ENCODE measurements at places on chromosomes 5 and 9.

GRCh38 chr5:5103245-5103644 lies 36.9 kb upstream of the ADAMTS16 start:
- DNase-seq = no peak

- no peak for DNase-seq
Measured at GRCh38 chr9:69674716-69675438, 2.7 kb upstream of the APBA1 start.

DNA sequence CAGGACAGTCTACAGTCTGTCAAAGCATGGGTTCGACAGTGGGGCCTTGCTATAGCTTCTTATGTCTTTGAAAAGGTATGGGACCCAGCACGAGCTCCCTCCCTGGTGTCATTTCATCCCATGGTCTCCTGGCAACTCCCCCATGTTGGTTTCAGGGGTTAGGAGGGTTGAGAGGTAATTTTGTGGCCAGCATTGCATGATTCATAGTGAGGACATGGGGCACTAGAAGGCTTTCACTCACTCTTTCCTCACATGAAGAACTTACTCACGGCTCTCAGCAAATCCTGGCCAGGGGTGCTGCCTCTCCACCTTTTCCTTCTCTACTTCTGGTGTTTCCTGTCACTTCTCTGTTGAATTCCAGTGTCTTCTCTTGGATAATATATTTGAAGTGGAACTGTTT lies 134.7 kb upstream of the TNPO1 start:
- no peak for DNase-seq

DNA sequence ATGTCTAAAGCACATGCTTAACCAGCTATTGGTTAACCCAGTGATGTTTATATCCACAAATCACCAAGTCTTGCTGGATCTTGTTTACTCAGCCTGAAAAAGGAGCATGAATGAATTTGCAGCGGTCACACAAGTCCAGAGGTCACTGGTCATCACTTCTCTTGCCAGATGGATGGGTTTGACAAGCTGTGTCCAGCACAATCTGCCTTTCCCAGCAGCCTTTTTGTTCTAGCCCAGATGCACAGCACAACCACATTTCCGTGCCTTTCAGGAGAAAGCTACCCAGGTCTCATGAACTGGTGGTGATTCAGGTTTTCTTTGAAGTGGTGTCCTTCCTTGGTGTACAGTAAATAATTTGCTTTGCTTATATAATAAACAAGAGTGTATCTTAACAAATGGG lies 32.1 kb downstream of the TMEM252 start:
- DNase-seq = no peak

DNA sequence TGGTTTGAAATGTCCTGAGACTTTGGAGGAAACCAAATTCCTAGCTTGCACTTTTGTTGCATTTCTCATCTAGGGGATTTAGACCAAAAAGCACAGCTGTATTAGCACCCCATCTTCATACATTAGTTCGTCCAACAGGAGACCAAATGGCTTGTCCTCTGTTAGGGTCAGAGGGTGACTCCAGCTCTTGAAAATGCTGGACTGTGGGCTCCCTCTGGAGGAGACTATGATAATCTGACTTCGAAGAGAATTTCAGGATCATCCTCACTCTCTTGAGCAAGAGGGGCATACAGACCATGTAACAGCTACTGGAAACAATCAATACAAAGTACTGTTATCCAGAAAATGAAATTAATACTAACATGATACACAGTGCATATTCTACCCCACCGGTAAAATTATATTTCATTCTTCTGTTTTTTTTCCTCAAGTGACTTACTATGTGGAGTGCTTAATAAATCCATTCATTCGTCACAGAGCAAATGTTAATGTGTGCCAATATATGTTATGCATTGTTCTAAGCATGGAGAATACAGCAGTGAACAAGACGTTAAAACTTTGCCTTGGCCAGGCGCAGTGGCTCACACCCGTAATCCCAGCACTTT lies 63.7 kb upstream of the PPP2CA start:
- peak; percentile 55 for DNase-seq

DNA sequence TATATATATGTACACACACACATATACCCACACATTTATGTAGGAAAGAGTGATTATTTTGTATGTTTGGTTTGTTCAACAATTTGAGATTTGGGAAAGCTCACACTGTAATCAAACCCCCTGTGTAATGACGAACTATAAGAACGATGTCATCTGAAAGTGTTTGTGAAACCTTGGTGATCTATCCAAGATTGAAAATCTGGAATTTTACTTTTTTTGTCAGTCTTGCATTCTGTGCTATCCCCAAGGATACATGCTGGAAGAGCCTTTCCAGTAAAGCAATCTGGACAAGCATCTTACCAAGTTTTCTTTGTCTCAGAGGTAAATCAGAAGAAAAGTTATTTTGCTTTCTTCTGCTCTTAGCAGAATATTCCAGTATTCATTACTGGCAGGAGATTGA lies 23.3 kb downstream of the SGCD start:
- no peak for DNase-seq

- DNase-seq = no peak
Measured at GRCh38 chr9:109815366-109815947, 35.5 kb downstream of the PALM2AKAP2 start.

- no peak for DNase-seq
Measured at GRCh38 chr5:19880859-19881436, 107.1 kb downstream of the CDH18 start.

GRCh38 chr9:34547960-34548611 lies 25.3 kb upstream of the ENHO start:
- peak; percentile 88 for DNase-seq

DNA sequence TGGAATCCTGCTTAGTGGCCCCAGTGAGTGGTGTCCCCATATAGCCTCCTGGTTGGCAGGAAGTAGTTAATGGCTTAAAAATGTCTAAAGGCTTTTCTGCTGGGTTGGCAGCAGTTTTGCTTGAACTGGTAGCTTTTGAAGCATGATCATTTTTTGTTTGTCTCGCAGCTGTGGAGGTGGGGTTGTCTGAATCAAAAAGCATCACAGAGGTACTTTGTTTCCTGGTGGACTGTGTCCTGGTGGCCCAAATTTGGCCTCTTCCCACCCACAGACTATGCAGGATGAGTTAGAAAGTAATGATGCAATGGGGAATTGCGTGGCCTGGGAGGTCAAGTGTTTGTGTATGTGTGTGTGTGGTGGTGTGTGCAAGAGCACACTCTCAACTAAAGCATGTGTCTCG lies 322.7 kb downstream of the ARHGEF28 start:
- DNase-seq = no peak

- DNase-seq = no peak
Measured at GRCh38 chr5:149913436-149914419, 30.9 kb downstream of the PDE6A start.

DNA sequence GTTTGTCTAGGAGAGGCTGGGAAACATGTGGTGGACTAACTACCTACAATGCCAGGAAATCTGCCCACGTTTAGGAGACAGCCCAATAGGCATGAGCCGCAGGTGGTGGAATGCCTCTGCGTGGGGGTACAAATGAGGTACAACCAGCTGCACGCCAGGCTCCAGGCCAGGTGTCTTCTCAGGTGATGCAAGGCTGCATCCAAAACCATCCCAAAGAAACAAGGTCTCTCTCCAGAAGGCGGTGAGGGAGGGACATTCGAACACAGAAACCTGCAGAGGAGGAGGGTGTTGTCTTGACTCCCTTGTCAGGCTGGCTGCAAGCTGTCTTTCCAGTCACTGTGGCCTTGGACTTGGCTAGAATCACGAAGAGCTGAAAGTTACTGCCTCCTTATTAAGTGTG lies 11.6 kb downstream of the ANKH start:
- no peak for DNase-seq

DNA sequence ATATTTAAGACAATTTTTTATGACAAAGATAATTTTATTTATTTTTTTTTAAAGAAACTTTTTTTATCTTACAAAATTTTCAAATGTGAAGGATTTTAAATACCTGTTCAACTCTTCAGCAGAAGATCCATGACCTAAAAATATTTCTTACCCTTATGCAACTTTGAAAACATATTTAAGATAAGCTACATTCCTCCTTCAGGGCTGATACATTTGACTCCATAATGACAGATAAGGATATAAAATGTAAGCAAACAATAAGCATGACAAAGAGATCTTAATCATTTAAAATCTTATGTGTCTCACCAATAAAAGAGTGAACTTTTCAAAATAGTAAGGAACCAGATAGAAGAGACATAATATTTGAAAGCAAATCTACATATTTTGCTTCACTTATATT lies 1138.2 kb upstream of the CDH18 start:
- DNase-seq = no peak

GRCh38 chr9:31740705-31741104 lies 643.7 kb upstream of the ACO1 start:
- DNase-seq = no peak

DNA sequence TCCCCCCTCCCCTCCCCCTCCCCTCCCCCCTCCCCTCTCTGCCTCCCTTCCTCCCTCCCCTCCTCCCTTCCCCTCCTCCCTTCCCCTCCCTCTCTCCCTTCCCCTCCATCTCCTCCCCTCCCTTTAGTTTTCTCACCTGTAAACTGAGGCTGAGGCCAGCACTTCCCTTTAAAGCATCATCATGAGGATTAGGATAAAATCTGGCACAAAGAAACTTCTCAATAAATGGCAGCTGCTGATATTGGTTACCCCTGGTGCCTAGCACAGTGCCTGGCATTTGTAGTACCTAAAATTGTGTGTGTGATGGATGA lies 41.9 kb downstream of the RAI14 start:
- DNase-seq = no peak

- no peak for DNase-seq
Measured at GRCh38 chr5:151208481-151208914, 15.4 kb downstream of the CCDC69 start.

DNA sequence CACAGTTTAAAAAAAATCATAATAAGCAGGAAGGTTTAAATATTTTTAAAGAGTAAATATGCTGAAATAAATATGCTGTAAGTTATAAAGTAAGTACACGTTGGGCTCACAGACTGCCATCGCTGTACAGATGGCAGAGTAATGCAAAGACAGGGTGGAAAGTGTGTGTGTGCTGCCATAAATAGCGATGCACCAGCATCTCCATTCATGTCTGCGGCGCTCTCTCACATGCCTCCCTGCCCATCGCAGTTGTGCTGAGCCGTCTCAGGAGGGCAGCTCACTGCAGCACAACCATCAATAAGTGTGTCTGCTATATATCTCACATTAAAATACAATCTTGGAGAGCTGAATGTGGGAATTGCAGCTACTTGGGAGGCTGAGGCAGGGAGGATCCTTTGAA lies 14.3 kb downstream of the MOCS2 start:
- DNase-seq = no peak

GRCh38 chr5:92468295-92468694 lies 1085.2 kb upstream of the ARRDC3 start:
- no peak for DNase-seq

GRCh38 chr5:158594595-158595242 lies 505.0 kb downstream of the EBF1 start:
- no peak for DNase-seq

DNA sequence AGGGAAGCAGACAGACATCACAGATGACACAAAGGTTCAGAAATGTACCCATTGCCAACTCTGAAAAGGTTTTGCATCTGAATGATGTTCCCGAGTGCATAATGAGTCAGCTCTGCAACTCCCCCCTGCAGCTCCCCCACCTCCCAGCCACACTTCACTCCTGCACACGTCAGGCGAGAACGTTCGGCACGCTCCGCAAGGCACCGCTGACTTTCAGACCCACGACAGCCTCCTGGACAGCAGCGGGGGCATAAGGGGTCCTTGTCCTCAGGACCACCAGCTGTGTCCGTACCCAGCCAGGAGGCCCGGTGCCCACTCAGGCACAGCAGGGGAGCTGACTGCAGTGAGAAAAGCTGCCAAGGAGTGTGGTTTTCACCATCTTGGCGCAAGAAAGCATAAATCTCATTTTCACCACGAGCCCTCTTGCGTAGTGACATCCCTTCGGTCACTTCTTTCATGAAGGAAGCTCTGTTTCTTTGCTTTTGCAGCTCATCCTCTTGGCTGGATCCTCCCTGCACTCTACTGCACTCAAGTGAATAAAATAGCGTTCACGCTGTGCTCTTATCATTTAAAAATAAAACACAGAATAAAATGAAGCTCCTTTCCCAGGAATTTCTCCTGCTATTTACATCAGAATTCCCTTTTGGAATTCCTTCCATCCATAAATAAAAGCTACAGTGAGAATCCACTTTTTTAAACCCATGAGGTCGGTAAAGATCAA lies 9.9 kb downstream of the GFPT2 start:
- no peak for DNase-seq

DNA sequence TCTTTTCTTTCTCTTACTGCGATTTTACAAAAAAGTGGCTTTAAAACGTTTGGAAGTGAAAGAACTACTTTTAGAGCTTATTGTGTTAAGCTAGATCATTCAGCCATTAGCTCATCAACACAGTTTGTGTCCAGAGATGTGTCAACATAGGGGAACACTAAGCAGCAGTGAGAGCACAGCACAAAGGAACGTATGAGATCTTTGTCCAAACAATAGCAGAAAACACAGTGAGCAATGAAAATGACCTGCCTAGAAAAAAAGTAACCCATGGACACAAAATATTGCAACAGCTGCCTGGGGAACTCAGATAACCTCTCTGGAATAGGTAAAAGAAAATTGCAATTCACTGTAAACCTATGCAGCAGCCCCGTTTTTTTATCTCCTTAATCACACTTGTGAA lies 372.5 kb downstream of the ARHGEF28 start:
- no peak for DNase-seq

GRCh38 chr9:134532084-134532483 lies 109.5 kb upstream of the COL5A1 start:
- no peak for DNase-seq

DNA sequence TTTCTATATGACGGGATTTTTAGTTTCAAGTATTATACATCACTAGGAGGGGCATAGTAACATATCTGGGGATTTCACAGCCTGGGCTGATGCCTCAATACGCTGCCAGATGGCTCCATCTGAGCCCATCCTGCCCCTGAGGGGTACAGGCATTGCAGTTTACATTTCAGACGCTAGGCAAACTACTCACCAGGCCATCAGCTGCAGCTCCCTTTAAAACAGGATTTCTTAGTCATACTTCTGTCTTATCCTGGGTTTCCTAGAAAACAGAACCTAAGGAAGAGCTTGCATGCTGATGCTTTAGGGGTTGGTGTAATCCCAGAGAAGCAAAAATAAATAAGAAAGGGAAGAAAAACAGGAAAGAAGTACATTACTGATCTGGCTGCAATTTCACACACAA lies 372.8 kb upstream of the PIK3R1 start:
- no peak for DNase-seq

GRCh38 chr5:116905885-116906284 lies 331.3 kb upstream of the SEMA6A start:
- no peak for DNase-seq

DNA sequence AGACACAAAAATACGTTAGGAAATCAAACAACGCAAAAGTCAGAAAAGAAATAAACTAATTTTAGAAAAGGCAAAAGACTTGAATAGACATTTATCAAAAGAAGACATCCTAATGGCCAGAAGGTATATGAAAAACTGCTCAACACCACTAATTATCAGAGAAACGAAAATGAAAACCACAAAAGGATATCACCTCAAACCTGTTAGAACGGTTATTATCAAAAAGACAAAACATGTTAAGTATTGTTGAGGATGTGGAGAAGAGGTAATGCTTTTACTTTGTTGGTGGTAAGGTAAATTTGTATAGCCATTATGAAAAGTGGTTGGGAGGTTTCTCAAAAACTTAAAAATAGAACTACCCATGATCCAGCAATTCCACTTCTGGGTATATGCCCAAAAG lies 230.0 kb upstream of the RGMB start:
- no peak for DNase-seq
